ENCODE measurements at places on chromosomes 6 and 20.

DNA sequence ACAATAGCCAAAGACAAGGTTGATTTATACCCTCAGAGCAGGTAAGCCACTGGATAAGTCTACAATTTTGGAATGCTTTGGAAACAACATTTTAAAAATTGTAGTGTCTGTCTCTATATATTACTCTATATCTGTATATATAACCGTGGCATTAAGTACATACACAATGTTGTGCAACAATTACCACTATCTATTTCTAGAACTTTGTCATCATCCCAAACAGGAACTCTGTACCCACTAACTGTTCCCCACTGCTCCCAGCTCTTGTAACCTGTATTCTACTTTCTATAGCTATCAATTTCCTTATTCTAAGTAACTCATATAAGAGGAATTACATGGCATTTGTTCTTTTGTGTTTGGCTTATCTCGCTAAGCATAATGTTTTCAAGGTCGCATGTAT, 78.2 kb upstream of the ASCC3 start:
- DNase-seq = no peak

- no peak for DNase-seq
Observed at GRCh38 chr20:29408034-29408695, 1849.3 kb upstream of the DEFB115 start.

GRCh38 chr20:58888521-58889333, 36.2 kb downstream of the GNAS start:
- DNase-seq = peak; percentile 76

DNA sequence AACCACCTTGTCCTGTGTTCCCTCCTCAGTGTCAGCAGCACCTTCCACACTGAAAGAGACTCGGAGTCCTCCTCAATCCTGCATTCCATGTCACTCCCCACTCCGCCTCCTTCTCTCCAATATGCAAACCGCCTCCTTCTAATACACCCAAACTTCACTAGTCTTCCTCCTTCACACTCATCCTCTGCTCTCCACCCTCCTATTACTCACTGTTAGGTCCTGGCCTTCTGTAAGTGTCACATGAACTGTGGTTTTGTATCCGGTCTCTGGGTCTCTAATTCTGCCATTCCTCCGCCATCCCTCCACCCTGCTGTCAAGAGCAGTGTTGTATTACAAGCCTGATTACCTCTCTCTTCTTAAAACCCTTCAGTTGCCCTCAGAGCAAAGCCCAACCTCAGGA, 200.5 kb upstream of the CDYL start:
- no peak for DNase-seq

GRCh38 chr6:72938104-72938503, 287.2 kb downstream of the KHDC1L start:
- no peak for DNase-seq

- DNase-seq = no peak
Observed at GRCh38 chr6:139777202-139777970, 402.9 kb upstream of the CITED2 start.

DNA sequence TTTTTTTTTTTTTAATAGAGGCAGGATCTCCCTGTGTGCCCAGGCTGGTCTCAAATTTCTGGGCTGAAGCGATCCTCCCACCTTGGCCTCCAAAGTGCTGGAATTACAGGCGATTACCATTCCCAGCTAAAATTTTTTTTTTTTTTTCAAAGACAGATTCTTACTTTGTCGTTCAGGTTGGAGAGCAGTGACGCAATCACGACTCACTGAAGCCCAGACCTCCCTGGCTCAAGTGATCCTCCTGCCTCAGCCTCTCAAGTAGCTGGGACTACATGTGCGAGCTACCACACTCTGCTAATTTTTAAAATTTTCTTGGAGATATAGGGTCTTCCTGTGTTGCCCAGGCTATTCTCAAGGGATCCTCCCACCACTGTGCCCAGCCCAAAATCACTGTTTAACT, 58.0 kb upstream of the MYO6 start:
- DNase-seq = no peak

DNA sequence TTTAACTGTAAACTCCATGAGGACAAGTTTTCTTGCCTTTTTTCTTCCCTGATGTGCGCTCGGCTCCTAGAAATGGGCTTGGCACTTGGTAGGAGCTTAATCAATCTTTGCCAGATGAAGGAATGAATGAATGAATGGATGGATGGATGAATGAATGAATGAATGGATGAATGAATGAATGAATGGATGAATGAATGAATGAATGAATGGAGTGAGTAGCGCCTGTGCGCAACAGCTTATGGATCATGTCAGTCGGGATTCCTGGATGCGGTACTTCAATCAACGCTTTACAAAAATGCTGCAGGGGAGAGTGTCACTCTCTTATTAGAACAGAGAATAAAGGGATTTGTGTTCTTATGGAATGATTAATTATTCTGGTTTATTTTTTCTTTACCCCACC, 267.3 kb downstream of the TFAP2C start:
- DNase-seq = no peak

DNA sequence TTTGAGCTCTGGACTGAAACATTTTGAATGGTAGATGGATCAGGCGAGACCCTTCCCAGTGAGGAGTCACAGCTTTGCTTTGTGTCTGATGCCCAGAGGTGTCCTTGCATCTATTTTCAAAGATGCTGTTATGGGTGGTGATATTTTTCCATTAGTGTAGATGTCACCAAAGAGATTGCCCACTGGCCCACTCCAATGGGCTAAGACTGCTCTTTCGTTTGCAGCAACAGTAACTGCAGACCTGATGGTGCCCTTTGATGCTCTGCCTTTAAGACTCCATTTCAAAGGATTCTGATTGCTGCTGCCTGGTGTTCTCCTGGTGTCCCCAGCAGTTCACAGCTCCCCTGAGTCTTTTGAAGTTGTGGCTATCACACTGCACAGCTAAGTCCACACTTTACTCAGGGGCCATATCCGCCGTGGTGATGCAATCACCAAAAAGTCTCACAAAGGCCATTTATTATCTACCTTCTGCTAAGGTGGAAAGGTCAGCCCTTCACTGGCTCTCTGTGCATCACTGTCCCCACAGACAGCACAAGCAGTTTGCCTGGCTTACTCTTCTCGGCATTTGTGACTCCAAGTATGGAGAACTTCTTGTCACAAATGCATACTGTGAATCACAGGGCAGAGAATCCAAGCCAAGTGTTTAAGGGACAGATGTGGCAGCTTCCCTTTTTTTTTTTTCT, 56.4 kb downstream of the NOX3 start:
- no peak for DNase-seq

DNA sequence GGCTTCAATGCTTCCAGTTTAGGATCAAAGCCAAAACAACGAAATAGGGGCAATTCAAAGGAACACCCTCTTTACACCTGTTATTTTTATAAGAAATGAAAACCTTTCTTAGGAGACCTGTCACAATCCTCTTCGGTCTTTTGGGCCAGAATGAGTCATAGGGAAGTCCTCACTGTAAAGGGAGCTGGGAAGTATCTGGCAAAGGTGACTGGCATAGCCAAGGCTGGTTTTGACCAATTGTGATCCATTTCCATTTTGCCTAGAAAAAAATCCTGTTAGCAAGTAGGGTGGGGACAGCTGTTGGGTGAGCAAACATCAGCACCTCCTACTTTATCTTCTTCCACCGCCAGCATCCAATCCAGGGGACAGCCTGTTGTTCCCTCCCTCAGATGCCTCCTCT, 343.2 kb upstream of the SULF2 start:
- DNase-seq = no peak

- no peak for DNase-seq
Observed at GRCh38 chr6:53005663-53006250, 10.7 kb upstream of the GSTA4 start.

GRCh38 chr20:54097236-54097529, 26.8 kb upstream of the BCAS1 start:
- DNase-seq = no peak

DNA sequence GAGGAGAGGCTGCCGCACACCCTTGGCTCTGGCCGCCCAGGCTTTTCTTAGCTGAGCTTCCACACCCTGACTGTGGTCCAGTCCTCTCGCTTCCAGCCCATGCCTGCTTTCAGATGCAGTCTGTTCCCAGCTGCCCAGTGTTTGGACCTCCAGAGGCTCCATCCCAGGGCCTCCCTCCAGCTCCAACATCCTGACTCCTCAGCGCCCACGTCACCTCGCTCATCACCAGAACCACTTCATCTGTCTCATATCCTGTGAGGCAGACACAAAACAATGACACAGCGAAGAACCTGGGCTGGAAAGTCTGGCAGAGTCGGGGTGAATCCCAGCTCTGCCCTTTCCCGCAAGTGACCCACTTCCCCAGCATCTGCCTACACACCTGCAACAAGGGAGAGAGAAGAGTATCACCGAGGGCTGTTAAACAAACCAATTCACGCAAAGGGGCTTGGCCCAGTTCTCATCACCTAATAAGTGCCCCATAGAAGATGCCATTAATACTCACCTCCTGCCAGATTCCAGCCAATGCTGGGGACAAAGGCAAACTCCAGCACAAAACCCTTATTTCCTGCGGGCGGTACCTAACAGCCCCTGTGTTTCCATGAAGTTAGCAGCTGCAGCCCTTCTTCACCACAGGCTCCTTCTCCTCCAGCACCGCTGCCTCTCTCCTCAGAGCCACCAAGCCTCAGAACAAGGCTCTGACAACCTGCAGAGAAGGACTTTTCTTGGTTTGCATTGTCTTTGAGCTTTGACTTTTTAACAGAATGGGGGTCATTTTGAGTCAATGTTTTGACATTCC, 133.4 kb upstream of the CDH4 start:
- DNase-seq = no peak

GRCh38 chr20:62059401-62059800, 6.3 kb downstream of the TAF4 start:
- no peak for DNase-seq

DNA sequence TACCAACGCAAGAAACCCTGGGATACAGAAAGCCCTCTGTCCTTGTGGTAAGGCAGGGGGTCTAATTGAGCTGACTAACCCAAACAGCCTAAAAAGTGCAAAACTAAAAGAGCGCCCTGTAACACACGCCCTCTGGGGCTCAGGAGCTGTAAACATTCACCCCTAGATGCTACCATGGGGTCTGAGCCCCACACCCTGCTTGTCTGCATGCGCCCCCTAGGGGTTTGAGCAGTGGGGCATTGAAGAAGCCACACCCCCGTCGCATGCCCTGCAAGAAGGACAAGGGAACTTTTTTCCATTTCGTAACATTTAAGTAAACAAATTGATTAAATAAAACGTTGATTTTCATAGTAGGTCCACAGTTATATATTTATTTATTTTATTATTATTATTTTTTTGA, 616.9 kb upstream of the MAN1A1 start:
- DNase-seq = no peak

DNA sequence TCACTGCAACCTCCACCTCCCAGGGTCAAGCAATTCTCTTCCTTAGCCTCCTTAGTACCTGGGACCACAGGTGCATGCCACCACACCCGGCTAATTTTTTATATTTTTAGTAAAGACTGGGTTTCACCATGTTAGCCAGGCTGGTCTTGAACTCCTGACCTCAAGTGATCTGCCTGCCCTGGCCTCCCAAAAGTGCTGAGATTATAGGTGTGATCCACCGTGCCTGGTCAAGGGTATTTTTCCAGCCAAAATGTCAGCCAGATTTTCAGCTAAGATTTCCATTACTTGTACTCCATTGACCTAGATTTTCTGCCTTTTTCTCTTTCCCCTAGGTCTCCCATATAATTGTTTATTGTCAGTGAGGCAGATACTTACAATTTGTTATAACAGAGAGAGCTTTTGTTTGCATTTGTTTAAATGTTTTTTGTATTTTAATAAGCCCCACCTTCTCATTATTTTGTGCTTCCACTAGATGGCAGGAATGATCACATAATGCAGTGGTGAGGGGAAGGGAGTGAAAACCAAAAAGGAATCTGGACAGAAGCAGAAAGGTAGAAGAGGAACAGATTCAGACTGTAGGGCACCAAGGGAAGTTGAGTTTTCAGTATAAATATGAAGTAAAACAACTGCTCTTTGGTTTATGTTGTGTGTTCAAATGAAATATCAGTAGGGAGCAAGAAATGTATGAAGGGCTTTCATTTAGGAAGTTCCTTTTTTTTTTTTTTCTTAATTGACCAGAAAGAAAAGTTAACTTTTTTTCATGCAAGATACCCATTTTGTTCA, 29.7 kb downstream of the RPF2 start:
- DNase-seq = no peak

DNA sequence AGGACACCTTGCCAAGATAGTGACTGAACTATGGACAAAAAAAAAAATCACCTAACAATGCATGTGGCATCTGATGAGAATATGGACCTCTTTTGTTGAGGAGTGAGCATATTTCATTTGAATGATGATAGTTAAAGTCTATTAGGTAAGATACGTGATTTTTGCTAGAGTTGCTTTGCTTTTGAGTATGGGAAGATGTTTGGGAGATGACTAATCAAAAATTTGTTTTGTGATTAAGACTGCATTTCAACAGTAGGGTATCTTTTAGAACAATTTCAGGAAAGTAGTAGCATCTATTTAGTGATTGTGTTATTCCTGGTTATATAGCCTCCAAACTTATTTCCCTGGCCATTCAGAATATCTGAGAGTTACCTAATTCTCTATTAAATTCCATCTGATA, 878.6 kb upstream of the CITED2 start:
- DNase-seq = no peak

DNA sequence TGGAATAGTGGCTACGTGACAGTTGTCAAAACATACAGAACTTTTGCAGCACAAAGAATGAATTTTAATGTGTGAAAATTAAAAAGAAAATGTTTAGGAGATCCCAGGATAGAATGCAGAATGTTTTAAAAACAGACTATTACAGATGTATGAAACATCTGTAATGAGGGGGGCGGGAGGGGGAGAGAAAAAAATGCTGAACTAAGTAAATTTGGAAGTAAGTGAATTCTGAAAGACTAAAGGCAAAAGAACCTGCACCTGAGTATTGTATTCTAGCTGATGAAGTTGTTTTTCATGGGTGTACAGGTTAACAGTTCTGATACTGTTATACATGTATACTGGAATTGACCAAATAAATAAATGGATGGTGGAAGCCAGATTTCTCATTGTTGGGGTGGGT, 178.8 kb downstream of the ZFAND3 start:
- DNase-seq = no peak

GRCh38 chr6:159931846-159932245, 37.0 kb upstream of the IGF2R start:
- no peak for DNase-seq

DNA sequence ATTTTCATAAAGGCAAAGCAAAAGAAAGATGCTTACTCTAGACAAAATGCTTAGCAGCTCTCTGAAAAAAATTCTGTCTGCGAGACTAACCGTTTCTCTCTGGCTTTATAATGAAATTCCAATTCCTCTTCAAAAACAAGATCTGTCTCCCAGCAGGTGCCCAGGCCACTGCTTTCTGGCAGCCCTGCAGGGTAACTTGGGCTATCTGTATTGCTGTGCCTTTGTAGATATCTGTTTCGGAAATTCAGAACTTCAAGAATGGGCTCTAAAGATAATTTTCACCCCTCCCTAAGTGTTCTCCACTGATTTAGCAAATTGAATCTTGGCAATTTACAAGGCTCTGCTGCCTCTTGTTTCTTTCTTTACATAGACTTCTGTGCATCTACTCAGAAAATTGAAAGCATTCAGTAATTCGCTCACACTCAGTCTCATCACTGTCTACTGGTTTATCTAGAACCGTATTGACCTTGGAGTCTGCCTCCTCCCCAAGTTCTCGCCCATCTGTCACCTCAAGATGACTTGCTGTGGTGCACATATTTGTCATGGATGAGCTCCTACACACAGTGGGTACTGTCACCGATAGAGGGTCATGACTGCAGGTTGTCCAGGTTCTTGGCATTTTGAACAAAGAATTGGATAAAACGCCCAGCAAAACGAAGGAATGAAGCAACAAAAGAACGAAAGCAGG, 26.4 kb upstream of the FABP7 start:
- DNase-seq = no peak

Measured in activated CD4-positive, CD25-positive, alpha-beta regulatory T cell treated with anti-CD3 and anti-CD28 coated beads, Interleukin-2, amount 50 U/mL, for 72 hours (primary cell).